ENCODE measurements at places on chromosomes 12 and 14.

DNA sequence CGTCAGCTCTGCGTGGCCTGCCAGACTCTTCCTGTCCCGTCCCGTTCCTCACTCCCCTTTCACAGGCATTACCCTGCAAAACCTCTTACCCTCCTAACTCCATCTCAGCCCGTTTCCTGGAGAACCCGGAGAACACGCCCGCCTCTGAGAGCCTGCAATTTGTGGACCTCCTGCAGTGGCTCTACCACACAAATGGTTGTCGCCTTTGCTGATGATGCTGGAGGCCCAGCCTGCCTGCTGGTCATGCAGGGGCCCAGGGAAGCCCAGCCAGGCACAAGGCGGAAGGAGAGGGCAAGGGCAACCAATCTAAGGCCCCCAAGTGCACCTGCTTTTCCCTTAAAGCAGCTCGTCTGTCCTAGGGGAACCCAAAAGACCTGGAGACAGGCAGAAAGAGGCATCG lies 22.5 kb downstream of the RFLNA start:
- no peak overlapping the region for H3K4me3 ChIP-seq
- no peaks in the 10 kb centered on the region for H3K27me3 ChIP-seq
- H3K36me3 ChIP-seq: no peaks in the 10 kb centered on the region
- H3K4me1 ChIP-seq: no peaks in the 10 kb centered on the region

DNA sequence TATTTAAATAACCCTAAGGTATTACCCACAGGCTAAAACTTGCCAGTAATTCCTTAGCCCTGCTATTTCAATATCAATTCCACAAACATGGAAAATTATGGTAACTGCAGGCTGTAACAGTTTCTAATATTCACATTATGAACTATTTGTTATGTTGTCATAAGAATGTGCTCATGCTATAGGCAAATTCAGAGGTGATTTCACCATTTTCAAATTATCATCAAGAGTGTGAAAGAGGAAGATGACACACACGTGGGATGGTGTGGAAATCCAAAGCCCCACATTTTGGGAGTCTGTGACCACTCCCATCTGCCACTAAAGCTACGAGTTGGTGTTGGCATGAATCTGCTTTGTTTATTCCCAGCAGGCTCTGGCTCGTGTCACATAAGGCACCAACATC lies 5.9 kb upstream of the MYO1A start:
- no peaks in the 10 kb centered on the region for H3K4me1 ChIP-seq
- peaks cover 12% of the 10 kb centered on the region for H3K36me3 ChIP-seq
- no peaks in the 10 kb centered on the region for H3K27me3 ChIP-seq
- no peak overlapping the region for H3K27ac ChIP-seq
- DNase-seq: no peak

DNA sequence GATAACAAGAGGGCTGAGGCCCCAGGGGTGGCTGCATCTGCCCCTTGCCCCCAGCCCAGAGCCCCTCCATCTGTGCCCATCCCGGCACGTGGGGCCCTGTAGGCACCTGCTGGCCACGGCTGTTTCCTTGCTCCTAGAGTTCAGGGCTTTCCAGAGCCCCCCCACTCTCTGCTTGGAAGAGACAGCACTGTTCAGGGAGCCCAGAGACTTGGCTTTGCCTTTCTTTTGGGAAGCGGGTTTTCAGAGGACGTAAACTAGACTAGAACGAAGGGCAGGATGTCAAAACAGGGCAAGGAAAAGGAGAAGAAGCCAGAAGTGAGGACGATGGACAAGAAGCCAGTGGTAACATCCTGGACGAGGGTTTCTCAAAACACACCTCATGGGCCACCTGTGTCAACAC lies 163.3 kb upstream of the LHX5 start:
- DNase-seq: no peak
- H3K27ac ChIP-seq: no peak overlapping the region
- no peaks in the 10 kb centered on the region for H3K36me3 ChIP-seq
- no peaks in the 10 kb centered on the region for H3K4me1 ChIP-seq
- H3K4me3 ChIP-seq: no peak overlapping the region

DNA sequence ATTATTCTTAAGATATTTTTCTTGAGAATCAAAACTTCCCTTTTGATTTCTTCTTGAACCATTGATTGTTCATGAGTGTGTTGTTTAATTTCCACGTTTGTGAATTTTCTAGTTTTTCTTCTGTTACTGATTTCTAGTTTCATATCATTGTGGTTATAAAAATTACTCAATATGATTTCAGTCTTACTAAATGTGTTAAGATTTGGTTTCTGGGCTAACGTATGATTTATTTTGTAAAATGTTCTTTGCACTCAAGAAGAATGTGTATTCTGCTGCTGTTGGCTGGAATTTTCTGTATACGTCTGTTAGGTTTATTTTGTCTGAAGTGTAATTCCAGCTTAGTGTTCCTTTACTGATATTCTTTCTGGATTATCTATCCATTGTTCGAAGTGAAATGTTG lies 24.7 kb downstream of the TRMT5 start:
- no peak overlapping the region for H3K4me3 ChIP-seq
- H3K27ac ChIP-seq: no peak overlapping the region
- H3K4me1 ChIP-seq: no peaks in the 10 kb centered on the region
- H3K27me3 ChIP-seq: no peaks in the 10 kb centered on the region

- no peaks in the 10 kb centered on the region for H3K36me3 ChIP-seq
- H3K27ac ChIP-seq: no peak within 1 kb of the TSS
- H3K4me1 ChIP-seq: no peaks in the 10 kb centered on the region
- no peak within 1 kb of the TSS for H3K4me3 ChIP-seq
- DNase-seq: no peak
Measured at GRCh38 chr14:104085032-104085888, at the start of gene ASPG. Gene ASPG, plus strand, starts transcription at chr14:104085700. Its CDS starts 71 bp downstream, at chr14:104085771.

- H3K4me1 ChIP-seq: no peaks in the 10 kb centered on the region
- H3K36me3 ChIP-seq: no peaks in the 10 kb centered on the region
- DNase-seq: no peak
- no peak overlapping the region for H3K4me3 ChIP-seq
- H3K27me3 ChIP-seq: no peaks in the 10 kb centered on the region
Measured at GRCh38 chr14:84250893-84251292, 1279.1 kb upstream of the FLRT2 start.

GRCh38 chr12:109739747-109740693 lies 26.4 kb downstream of the FAM222A start:
- H3K4me3 ChIP-seq: no peak overlapping the region
- H3K27me3 ChIP-seq: no peaks in the 10 kb centered on the region
- no peaks in the 10 kb centered on the region for H3K4me1 ChIP-seq
- DNase-seq: no peak

- H3K27ac ChIP-seq: no peak overlapping the region
- H3K27me3 ChIP-seq: no peaks in the 10 kb centered on the region
- peaks cover 9% of the 10 kb centered on the region for H3K4me1 ChIP-seq
- H3K4me3 ChIP-seq: no peak overlapping the region
- H3K36me3 ChIP-seq: no peaks in the 10 kb centered on the region
Measured at GRCh38 chr12:59194794-59195193, 274.5 kb upstream of the LRIG3 start.

- no peaks in the 10 kb centered on the region for H3K27me3 ChIP-seq
- no peak overlapping the region for H3K4me3 ChIP-seq
- no peaks in the 10 kb centered on the region for H3K36me3 ChIP-seq
Measured at GRCh38 chr12:40225984-40226602, 1.3 kb downstream of the LRRK2 start.

GRCh38 chr14:75242546-75243273 lies 35.9 kb upstream of the FOS start:
- DNase-seq: no peak
- H3K4me1 ChIP-seq: peaks cover 6% of the 10 kb centered on the region
- H3K27ac ChIP-seq: no peak overlapping the region
- H3K4me3 ChIP-seq: no peak overlapping the region
- H3K36me3 ChIP-seq: no peaks in the 10 kb centered on the region
- H3K27me3 ChIP-seq: no peaks in the 10 kb centered on the region

GRCh38 chr14:104296388-104297312 lies 158.3 kb downstream of the KIF26A start:
- H3K36me3 ChIP-seq: no peaks in the 10 kb centered on the region
- H3K4me1 ChIP-seq: no peaks in the 10 kb centered on the region
- H3K4me3 ChIP-seq: no peak overlapping the region
- no peak for DNase-seq
- peaks cover 23% of the 10 kb centered on the region for H3K27me3 ChIP-seq
- no peak overlapping the region for H3K27ac ChIP-seq

DNA sequence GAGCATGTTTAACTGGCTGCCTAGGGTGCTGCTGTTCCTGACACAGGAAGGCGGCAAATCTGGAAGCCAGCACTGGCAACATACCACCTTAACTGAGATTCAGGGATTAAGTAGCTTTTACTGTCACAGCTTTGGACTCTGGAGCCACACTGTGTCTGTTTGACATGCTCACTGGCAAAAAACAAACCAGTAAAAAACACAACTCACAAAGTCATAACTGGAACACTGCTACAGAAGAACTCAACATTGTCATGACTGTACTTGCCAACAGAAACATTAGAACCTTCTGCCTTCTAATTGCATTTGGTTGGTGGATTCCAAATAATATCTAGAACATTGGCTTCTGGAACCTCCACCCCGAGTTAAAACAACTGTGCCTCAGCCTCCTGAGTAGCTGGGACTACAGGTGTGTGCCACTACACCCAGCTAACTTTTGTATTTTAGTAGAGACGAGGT lies 117.6 kb downstream of the TTC6 start:
- no peaks in the 10 kb centered on the region for H3K27me3 ChIP-seq
- no peak for DNase-seq
- no peaks in the 10 kb centered on the region for H3K4me1 ChIP-seq
- no peak overlapping the region for H3K27ac ChIP-seq
- H3K36me3 ChIP-seq: no peaks in the 10 kb centered on the region

- no peak for DNase-seq
- H3K27ac ChIP-seq: no peak overlapping the region
- no peak overlapping the region for H3K4me3 ChIP-seq
- no peaks in the 10 kb centered on the region for H3K4me1 ChIP-seq
Measured at GRCh38 chr14:21241218-21241819, 27.9 kb downstream of the HNRNPC start.

GRCh38 chr14:24100197-24100981 lies 6.3 kb downstream of the PCK2 start:
- H3K36me3 ChIP-seq: no peaks in the 10 kb centered on the region
- no peaks in the 10 kb centered on the region for H3K4me1 ChIP-seq
- H3K4me3 ChIP-seq: no peak overlapping the region
- H3K27me3 ChIP-seq: no peaks in the 10 kb centered on the region
- no peak for DNase-seq
- H3K27ac ChIP-seq: no peak overlapping the region

GRCh38 chr12:4506870-4507269 lies 31.8 kb upstream of the RAD51AP1 start:
- peaks cover 27% of the 10 kb centered on the region for H3K4me1 ChIP-seq
- no peaks in the 10 kb centered on the region for H3K36me3 ChIP-seq
- H3K27ac ChIP-seq: peak overlapping the region; percentile 59
- no peak overlapping the region for H3K4me3 ChIP-seq
- no peaks in the 10 kb centered on the region for H3K27me3 ChIP-seq

GRCh38 chr14:80627745-80628144 lies 313.8 kb downstream of the CEP128 start:
- no peak for DNase-seq
- no peaks in the 10 kb centered on the region for H3K36me3 ChIP-seq
- H3K4me1 ChIP-seq: no peaks in the 10 kb centered on the region

- DNase-seq: no peak
- no peaks in the 10 kb centered on the region for H3K4me1 ChIP-seq
- H3K36me3 ChIP-seq: no peaks in the 10 kb centered on the region
- H3K27ac ChIP-seq: no peak overlapping the region
- H3K4me3 ChIP-seq: no peak overlapping the region
Measured at GRCh38 chr12:112798048-112798760, 6.7 kb downstream of the RPH3A start.

DNA sequence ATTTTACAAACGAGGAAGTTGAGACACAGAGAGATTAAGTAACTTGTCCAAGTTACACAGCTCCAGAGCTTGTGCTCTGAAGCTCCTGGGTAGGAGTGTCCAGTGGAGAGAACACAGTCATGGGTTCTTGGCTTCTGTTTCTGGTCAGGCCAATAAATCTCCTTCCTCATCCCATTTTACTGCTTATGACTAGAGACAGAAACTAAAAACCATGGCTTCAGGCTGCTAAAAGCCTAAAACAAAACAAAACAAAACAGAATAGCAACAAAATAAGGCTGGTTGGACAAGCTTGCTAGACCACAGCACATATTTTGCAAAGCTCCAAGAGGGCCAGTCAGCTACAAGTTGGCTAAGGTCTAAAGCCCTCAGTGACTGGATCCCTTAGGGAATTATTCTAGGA lies 49.8 kb downstream of the PTGER2 start:
- H3K4me3 ChIP-seq: no peak overlapping the region
- no peak for DNase-seq
- H3K4me1 ChIP-seq: no peaks in the 10 kb centered on the region
- H3K27ac ChIP-seq: no peak overlapping the region
- no peaks in the 10 kb centered on the region for H3K36me3 ChIP-seq

DNA sequence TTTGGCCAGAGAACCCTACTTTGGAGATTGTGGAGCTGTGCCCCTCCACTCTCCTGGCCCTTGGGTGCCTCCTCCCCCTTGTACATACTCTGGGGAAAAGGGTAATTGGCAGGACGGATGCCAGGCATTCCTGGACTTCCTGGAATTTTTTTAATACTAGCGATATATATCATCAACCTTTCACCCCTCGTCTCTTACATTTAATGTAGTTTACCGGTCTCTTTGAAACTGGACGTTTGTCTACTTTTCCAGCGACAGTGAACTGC lies 767 bp upstream of the CRY1 start:
- no peaks in the 10 kb centered on the region for H3K36me3 ChIP-seq
- no peak for DNase-seq
- peak overlapping the region; percentile 78 for H3K4me3 ChIP-seq
- peaks cover 17% of the 10 kb centered on the region for H3K4me1 ChIP-seq
- H3K27me3 ChIP-seq: no peaks in the 10 kb centered on the region
